ENCODE measurements at places on chromosomes 2 and 18.

DNA sequence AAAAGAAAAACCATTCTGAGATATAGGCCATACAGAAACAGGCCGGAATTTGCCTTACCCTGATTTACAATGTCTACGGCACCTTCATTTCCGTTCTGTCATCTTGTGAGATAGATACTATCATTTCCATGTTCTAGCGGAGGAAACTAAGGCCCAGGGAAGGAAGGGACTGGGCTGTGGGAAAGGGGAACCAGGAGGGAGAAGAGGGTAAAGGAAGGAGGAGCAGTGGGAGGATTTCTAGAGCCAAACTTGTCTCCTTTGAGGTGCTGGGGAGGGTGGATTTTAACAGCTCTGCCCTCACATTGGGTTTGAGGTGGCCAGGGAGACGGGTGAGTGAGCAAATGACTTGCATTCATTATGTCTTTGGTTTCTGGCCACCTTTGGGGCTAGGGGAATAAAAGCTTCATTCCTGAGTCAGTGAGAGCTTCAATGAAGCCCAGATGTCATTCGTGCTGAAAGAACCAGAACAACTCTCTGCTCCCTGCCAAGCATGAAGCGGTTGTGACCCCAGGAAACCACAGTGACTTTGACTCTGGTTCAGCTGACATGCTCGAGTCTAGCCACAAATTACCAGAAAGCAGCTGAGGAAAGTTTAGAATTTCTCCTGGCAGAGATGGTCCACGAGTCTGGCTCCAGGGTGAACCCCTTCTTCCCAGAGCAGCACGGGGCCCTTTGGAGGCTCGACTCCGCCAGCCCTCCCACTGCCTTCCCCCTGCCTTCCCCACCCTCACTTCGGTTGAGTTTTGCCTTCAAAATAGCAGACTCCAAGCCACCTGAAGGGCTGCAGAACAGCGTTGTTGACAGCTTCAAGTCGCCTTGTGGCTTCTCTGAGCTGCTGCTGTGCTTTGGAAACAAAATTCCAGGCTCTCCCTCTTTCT, 3.8 kb downstream of the ACTG2 start:
- DNase-seq: no peak

GRCh38 chr2:104768694-104769093, 85.2 kb upstream of the POU3F3 start:
- DNase-seq: no peak

DNA sequence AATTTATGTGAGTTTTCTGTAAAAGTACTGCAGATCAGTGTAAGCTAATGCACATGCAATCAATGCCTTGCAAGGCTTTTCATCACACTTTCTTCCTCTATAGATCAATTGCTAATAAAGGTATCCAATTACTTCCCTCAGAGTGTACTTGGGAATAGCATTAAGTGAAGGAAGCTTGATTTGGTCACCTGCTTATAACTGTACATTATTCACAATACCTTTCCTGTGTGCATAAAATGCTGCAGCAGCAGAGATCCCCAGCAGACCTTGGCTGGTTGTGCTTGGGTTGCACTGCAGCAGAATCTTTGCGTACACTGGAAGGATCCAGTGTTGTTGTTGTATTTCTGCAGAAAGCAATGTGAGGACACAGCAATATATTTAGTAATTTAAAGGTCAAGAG, 18.5 kb upstream of the SCN9A start:
- DNase-seq: no peak

GRCh38 chr2:213172641-213173040, 21.2 kb upstream of the IKZF2 start:
- no peak for DNase-seq

GRCh38 chr18:24605444-24605843, 145.0 kb downstream of the HRH4 start:
- DNase-seq: no peak

DNA sequence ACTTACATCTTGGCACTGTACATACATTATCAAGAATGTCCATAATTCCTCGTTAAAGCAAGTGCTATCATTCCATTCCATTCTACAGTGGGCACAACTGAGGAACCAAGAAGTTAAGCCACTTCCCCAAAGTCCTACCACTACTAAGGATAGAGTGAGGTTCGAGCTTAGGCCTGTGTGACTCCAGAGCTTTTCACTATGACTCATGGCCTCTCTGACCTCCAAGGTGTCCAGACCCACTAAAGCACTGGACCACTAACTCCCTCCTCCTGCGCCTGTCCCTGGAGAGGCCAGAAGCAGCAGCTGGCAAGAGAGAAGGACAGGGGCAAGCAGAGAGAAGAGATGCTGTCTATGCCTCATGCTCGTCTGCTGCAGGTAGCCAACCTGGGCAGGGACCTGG, 117.0 kb downstream of the ZBTB7C start:
- no peak for DNase-seq

GRCh38 chr2:36633470-36634092, 35.6 kb upstream of the FEZ2 start:
- DNase-seq: no peak

DNA sequence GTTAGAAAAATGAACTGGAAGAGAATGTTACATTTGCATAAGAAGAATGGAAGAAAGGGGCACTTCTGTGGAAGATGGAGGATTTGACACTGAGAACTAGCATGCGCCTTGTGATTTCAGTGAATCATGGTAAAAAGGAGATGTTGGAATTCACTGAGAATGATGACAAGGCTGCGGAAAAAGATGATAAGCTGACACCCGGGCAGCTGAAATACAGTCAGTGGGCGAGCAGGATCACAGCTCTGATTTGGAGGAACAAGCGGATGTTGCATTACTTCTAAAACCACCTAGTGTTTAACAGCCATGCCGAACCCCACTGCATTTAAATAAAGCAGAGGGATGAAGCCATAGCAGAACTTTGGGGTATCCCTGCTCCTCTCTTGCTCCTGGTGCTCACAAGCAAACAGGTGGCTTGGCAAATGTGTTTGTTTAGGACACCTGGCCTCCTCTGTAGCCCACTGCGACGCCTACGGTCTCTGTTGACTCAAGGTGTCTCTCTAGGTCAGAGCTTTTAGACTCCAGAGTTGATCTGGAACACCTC, 134.9 kb downstream of the NDUFA10 start:
- DNase-seq: no peak
